ENCODE measurements at places on chromosomes 4 and X. TPM values are rescaled to one million over a fixed set of nuclear protein-coding genes. Genes with fewer than 3 reads are reported as not detected.

- DNase-seq = no peak
Measured at GRCh38 chrX:22975786-22976185, 24.0 kb upstream of the DDX53 start.

Gene CT45A9
- total RNA-seq = not detected

DNA sequence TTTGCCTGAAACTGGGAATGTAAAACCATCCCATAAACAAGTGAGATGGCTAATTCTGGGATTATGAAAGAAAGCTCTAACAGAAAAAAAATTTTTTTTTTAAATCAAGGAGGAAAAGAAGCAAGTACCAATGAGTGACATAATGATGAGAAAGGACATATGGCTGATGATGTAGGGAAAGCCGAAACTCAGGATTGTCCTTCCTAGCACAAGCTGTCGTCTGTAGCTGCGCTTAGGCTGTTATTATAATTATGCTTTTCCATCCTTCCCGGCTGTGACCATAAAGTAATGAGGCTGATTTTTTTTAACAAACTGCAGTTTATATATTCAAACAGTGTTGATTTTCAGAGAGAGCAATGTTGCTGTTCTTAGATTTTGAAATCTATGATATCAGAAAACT is 209.8 kb upstream of the NOCT start:
- DNase-seq = no peak

DNA sequence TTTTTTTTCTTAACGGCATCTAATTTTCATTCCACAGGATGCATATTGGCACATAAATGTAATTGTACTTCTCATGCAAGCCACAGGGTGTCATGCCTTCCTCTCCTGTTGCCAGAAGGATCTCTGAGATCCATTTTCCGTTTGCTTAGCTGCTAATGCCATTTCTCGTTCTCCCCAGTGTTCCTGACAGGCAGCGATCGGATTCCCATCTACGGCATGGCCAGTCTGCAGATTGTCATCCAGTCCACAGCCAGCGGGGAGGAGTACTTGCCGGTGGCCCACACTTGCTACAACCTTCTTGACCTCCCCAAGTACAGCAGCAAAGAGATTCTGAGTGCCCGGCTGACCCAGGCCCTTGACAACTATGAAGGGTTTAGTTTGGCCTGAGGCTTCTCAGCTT is 8.9 kb upstream of the NAP1L5 start:
- DNase-seq = no peak

DNA sequence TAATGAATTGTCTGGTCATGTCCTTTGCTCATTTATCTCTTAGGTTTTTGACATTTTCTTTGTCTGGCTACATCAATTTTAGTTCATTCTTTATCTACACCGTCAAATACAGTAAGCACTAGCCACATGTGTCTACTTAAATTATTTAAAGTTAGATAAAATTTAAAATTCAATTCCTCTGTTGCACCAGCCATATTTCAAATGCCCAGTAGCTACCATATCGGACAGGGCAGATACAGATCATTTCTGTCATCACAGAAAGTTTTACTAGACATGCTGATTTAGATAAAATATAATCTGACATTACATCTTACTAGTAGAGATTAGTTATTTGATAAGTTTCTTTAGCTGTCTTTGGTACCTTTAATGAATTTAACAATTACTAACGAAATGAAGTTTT is 61.1 kb downstream of the WDR19 start:
- no peak for DNase-seq

Gene PNCK
- total RNA-seq = 0.36 TPM

Gene DDX60
- 17.6 TPM for total RNA-seq

Gene VCX3A
- not detected for total RNA-seq

- no peak for DNase-seq
Measured at GRCh38 chr4:54872261-54872660, 214.5 kb downstream of the KIT start.

Gene FGFBP1
- total RNA-seq = not detected

DNA sequence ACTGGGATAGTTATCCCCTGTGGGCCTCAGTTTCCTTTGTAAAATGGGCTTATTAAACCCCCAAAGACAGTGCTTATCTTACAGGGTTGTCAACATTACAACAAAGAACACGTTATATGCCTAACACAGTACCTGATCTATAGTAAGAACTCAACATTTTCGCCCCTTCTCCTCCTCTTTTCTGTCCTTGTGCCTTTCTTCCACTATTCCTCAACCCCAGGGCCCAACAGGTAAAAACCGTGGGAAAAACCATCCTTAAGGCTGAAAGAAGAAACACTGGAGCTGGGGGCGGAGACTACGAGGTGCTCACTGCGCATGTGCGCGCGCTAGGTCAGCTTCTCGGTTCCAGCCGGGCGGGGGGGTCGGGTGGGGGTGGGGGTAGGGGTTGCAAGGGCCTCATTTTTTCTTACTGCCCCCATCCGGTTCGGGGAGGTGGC is 426 bp upstream of the XIAP start:
- no peak for DNase-seq

DNA sequence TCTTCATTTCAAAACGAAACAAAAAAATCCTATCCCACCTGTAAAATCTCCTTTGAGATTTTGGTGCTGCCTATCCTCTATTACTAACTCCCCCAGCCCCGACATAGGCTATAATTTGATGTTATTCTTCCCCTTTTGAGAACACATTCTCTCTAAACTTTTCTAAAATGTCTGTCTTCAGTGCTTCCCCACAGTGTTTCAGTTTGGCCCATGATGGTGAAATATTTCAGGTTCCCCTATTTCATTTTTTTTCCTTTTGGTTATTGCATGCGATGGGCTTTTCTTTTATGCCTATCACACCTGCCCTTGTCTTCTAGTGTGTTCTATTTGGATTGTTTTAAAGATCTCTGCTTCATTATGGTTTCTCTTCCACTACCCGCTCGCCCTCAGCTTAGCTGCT is 14.7 kb downstream of the BCORL1 start:
- DNase-seq = no peak

DNA sequence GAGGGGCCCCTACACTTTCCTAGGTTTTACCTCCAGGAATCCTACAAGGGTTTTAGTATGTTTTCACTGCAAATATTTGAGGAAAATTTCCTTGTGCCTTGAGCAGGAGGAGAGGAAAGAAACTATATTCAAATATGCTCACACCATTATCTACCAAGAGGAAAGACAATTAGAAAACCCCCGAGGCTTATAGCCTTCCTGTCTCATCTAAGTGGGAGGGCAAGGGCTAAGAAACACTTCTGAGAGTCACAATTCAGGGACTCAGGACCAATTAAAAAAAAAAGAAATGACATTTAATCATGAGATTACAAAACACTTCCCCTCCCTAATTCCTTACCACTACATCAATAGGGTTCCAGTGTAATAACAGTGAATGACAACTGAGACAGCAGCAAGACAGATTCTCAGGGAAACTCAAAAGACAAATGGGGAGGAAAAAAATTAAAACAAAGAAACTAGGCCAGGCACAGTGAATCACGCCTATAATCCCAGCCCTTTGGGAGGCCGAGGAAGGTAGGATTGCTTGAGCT is 45.6 kb downstream of the ATRX start:
- no peak for DNase-seq

DNA sequence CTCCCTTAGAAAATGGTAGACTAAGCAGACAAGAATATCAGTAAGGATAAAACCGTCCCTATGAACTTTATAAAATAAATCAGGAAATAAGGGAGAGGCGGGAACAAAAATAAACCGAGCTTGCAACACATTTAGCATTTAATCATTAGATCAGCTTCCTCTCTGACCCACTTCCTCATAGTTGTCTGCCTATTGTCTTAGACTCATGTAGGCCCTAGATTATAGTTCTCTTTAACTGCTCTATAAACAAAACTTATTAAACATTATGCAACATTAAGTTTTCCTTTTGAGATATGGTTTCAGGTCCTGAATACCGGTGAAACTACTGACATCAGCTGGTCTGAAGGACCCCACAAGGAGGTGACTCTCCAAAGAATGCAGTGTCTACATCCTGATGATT is 15.8 kb upstream of the SRD5A3 start:
- DNase-seq = no peak

All from activated CD4-positive, alpha-beta T cell treated with anti-CD3 and anti-CD28 coated beads, Interleukin-2, amount 10 ng/mL, durations not matched to agents 24 days and 14 days (primary cell).